ENCODE measurements at places on chromosomes 4 and X.

DNA sequence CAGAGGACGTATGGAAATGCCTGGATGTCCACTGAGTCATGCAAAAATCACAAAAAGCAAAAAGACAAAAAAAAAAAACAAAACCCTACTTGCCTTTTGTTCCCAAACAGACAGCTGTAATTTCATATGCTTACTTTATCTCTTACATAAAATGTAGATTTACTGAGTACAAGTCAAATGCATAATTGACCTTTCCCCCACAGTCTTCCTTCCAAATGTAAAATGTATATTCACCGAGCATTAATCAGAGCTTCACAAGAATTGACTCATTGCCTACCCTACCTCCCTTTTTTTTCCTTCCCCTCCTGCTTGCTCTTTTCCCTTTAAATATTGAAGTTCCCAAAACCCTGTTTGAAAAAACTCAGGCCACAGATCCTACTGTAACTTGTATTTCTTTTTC, 32.5 kb upstream of the TMPRSS11B start:
- no peak for DNase-seq

- DNase-seq, result no peak
Observed at GRCh38 chr4:85776096-85776495, 301.1 kb downstream of the ARHGAP24 start.

DNA sequence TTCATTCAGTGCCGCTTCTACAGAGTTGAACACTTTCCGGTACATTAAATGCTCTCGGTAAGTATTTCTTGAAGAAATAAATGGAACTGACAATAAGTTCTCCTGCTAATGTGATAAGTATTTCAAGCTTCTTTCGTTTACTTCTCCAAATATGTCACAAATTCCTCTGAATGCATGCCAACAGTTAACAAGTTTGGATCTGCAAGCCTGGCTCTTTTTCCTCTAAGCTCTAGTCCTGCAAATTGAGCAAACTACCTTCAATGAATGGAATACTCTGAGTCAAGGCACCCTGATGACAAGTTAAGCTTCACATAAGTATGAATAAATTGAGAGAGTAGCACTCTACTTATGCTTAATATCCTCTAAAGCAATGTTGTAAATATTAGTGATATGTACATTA, 403.6 kb downstream of the PDGFC start:
- DNase-seq, result no peak

- no peak for DNase-seq
Observed at GRCh38 chrX:19874391-19875049, 12.9 kb downstream of the SH3KBP1 start.

DNA sequence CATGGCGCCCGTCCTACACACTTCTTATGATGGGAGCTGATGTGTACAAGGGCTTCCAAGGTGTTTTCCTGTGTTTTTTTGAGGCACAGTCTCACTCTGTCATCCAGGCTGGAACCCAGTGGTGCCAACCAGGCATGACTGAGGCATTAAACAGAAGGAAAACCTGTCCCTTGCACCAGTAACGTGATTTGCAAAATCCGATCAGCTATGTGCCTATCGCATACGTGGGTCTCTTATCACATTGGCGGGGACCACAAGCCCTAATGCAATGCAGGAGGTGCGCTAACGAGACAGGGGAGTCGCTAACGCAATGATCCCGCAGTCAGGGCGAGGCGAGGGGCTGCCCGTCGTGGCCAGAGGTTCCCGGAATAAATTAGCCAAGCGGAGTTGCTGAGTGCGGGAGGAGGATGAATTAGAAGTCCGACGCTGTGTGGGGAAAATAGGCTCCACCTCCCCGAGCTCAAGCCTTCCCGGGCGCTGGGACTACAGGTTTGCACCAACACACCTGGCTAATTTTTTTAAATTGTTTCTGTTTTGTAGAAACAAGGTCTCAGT, 162.7 kb downstream of the SHOX start:
- DNase-seq, result no peak

GRCh38 chr4:147864607-147865006, 132.7 kb downstream of the ARHGAP10 start:
- DNase-seq, result no peak

- no peak for DNase-seq
Observed at GRCh38 chrX:10952619-10953018, 158.5 kb upstream of the HCCS start.

- no peak for DNase-seq
Observed at GRCh38 chr4:1768367-1769034, 24.6 kb upstream of the FGFR3 start.

DNA sequence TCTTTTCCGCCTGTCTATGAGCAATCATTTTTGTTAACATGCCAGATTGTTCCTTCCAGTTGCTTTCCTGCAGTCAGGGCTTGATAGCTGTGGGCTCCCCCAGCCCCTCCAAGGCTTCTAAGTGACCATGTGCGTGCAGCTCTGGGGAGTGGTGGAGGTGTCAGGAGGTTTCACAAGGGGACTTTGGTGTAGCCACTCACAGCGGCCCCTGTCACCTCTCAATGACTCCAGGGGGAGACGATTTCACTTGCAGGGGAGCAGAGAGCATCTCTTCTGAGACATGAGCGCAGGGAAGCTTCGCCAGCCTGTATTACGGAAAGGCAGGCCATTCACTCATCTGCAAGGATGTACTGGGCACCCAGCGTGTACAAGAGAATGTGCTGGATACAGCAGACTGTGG, 3.1 kb upstream of the GPR78 start:
- no peak for DNase-seq

GRCh38 chr4:125994024-125994423, 679.3 kb downstream of the FAT4 start:
- DNase-seq, result no peak

DNA sequence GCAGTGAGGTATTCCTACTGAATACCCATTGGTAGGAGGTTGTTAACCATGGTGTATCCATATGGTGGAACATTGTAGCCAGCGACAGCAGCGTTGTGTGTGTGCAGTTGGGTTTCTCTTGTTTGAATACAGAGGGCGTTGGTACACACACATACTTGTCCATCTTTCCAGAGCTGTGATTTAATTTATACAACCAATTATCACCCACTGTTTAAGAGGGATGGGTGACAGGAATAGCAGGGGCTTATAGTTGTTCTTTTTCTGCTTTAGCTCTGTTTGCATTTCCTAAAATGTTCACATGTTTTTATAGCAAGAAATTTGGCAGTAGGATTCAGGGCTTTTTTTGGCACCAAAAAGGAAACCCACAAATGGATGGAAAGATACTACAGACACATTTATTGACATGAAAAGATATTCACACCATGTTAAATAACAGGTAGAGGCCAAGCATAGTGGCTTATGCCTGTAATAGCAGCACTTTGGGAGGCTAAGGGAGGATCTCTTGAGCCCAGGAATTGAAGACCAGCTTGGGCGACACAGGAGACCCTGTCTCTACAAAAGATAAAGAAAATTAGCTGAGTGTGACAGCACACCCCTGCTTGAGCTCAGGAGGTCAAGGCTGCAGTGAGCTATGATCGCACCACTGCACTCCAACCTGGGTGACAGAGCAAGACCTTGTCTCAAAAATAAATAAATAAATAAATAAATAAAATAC, 60.6 kb downstream of the TNIP2 start:
- DNase-seq, result no peak

- DNase-seq, result peak; percentile 43
Observed at GRCh38 chr4:108210989-108211835, 42.5 kb upstream of the LEF1 start.

DNA sequence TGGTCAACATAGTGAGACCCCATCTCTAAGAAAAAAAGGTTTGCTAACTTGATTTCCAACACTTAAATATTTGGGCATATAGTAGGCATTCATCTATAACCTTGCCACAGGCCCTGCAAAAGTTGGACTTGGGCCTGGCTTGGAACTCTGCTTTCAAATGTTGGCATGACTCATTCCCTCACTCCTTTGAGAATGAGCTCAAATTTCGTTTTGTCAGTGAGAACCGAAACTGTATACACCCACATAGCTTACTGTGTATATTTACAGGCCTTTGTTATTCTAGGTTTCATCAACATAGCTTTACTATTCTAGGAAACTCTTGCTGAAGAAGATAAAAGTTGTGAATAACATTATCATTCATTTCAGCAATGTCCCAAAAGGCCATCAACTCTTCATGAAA, 88.7 kb upstream of the ELOVL6 start:
- no peak for DNase-seq

GRCh38 chr4:147003956-147004809, 58.5 kb upstream of the TTC29 start:
- no peak for DNase-seq

DNA sequence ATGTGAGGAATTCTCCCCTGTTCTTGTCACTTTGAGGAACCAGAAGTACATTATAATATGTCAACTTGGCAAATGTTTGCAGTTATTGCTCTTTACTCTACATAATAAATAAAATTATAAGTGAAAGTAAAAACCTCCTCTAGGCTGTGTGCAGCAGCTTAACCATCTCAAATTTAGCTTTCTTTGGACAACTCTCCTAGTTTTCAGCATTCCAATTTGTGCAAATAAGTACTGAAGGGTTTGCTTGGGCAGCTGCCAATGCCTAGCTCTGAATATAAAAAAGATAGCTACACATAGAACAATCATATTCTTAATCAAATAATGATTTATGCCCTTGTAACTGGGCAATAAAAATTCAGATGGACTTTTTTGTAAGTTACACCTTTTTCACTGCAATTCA, 82.5 kb downstream of the GASK1B start:
- DNase-seq, result peak; percentile 7

DNA sequence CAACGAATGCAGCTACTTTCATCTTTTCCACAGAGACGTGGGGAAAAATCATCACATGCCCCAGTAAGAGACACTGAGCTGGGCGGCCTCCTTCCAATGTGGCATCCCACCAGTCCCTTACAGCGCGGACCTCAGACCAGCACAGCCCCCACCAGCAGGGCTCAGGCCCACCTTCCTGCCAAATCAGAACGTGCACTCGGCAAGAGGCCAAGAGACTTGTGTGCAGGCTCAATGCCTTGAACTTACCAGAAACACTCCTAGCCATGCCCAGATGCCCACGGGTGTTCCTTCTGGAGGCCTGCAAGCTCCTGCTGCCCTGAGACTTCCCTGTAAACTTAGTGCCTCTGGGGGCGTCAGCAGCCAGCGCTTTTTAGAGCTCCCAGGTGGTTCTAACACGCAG, 31.2 kb downstream of the WDR1 start:
- no peak for DNase-seq

DNA sequence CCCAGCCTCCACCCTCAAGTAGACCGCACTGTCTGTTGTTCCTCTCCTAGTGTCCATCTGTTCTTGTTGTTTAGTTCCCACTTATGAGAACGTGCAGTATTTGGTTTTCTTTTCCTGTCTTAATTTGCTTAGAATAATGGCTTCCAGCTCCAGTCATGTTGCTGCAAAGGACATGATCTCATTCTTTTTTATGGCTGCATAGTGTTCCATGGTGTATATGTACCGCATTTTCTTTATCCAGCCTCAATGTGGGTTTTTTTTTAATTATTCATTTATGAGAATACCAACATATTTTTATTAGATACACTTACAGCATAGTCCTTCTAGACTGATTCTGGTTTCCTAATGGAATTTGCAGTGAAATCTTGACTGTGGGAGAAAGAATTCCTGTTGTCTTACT, 1.3 kb downstream of the VMA21 start:
- DNase-seq, result no peak

DNA sequence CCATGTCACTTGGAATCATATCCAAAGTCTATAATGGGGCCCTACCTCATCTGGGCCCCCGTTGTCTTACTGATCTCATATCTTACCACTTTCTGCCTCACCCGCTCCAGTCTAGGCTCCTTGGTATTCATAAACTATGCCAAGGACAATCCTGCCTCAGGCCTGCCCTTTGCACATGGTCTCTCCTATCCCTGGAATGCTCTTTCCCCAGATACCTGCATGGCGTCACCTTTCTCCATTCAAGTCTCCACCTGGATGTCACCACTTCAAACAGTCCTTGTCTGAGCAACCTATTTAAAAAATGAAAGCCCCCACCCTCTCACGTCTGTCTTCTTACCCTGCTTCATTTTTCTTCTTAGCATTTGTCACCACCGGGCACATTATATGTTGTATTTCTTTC, 8.2 kb downstream of the VGLL1 start:
- no peak for DNase-seq

DNA sequence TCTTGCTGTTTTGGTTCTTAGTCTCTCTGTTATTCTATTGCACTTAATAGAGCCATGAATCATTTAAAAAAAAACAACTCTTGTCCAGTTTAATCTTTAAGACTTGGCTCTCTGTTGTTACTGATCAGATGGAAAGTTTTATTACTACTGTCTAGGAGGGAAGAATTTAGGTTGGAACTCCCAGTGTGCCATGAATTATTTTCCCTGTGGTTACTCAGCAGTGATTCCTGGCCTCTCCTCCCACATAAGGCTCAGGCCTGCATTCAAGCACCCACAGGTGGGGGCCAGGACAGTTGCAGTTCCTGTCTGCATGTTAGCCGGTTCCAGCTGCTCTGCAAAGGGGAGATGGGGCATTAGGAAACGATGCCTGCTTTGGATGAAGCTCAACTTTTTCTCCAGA, 29.8 kb upstream of the ESX1 start:
- DNase-seq, result no peak

DNA sequence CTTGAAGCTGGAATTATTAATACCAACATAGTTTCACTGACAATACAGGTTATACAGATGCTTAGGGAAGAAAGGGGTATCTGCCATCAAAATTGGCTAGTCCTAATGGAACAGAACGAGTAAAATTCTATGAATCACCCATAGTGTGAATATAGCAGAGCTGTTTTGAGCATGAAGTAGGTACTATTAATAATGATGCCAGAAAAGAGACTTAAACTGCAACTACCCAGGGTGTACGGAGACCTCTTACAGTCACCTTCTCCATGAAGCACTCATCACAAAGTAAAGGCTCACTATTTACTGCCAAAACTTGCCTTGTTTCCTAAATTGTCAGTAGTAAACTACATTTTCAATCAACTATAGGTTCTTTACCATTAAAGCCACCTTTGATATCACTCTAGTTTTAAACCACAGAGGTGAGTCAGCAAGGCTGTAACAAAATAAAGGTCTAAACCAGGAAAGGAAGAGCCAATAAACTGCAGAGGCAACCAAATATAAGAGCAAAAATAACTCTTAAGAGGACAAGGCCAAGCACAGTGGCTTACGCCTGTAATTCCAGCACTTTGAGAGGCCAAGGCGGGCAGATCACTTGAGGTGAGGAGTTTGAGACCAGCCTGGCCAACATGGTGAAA, 114.4 kb downstream of the FRYL start:
- DNase-seq, result no peak

GRCh38 chrX:810186-810585, 179.6 kb downstream of the SHOX start:
- DNase-seq, result no peak

DNA sequence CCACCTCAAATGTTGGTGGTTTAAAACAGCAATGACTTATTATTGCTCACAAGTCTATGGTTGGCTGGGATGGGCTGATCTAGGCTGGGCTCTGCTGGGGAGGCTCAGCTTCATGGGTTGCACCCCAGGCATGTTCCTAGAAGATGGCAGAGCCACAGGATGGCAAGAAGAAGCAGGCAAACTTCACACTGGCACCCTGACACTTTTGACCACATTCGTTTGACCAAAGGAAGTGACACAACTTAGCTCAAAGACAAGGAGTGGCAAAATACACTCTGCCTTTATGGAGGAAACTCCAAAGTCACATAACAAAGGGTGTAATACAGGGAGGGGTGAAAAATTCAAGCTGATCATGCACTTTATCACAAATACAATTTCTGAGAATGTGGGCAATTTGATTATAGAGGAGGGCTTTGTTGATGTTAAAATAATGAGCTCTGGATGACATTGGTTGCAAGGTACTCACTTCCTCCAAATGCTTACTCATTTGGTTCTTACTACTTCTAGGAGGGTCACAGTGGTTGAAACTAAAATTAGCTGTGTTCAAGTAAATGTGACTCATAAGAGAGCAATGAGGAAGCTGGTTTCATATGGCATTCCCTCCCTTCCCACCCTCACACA, 249.2 kb upstream of the RPS6KA3 start:
- no peak for DNase-seq

GRCh38 chr4:112290341-112290740, 4.6 kb upstream of the TIFA start:
- no peak for DNase-seq

All from COR-L47 (cell line).